ENCODE measurements at places on chromosomes 7 and 10.

DNA sequence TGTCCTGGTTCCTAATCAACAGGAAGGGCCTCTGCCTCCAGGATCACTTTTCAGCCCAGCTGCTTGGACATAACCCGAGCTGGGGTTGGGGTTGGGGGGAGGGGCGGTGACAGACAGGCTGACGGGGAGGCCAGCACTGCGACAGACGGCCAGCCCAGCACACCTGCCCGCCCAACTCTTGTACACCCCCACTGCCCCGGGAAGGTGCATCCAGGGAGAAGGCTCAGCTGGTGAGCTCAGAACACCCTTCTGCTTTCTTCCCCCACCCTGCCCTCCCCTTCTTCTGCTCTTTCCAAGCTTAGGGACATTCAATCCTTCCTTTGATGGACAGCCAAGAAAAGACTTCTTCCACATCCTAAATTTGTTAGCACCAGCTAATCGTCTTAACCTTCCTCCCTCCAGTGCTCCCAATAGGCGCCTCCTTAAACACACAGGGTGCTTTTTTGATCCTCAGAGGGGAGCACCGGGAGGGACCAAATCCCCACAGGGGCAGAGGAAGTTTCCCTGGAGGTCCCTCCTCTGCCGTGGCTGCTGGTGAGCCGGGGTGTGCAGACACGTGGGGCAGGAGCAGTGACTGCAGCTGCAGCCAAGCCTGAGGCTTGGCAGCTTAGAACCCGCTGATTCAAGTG is 44.7 kb downstream of the COL13A1 start:
- DNase-seq: no peak

GRCh38 chr7:95482424-95482823 is 3.3 kb upstream of the ASB4 start:
- no peak for DNase-seq

DNA sequence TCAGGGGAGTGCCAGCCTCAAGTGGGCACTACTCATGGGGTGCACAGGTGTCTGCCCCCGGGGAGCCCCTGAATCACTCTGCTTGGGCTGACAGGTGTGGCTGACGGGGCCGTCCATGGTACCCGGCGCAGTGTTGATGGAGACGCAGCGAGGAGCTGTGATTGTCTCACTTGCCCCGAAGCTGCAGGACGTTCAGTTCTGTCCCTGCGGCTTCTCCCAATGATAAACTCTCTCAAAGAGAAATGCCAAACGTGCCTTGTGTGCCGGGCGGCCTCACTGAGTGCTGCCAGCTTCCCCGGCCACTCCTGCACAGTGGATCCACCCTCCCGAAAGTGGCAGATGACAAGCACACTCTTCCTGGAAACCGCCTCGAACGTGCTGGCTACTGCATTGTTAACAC is 203.2 kb downstream of the DNAJB6 start:
- DNase-seq: no peak

- DNase-seq: no peak
Measured at GRCh38 chr10:11462071-11462470, 149.4 kb downstream of the USP6NL start.

GRCh38 chr10:116097239-116097784 is 175.7 kb downstream of the GFRA1 start:
- DNase-seq: no peak

DNA sequence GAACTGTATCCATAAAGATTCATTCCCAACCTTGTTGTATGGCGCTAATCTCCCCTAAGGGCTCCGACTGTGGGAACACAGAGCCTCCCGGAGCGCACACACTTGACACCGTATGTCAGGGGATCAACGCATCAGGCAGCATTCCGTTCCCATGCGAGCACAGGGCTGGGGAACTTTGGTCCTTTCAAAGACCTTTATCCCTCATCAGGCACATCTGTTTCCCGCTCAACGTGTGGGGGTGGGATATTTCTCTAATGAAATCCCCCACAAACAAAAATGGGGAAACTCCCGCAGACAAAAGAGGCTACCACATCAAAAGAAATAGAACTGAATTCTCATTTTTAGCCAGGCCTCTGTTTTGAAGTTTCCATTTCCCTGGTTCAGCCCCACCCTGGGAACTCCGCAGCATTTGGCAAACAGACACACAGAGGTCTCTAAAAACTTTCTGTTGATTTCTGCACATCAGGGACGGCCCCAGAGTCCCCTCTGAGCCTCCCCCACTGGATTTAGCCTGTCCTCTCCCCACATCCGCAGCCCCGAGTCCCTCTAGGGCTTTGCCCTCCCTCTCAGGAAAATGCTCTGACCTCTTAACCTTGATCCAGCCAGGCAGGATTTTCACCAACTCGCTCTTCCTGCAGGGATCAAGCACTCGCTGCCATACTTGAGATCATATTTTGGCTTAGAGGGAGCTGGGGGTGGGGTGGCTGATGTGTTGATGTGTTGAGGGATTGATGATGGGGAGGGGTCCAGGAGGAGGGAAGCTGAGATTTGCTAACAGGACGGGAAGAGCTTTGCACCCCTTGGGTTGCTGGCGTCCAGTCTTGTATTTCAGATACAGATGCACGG is 6.6 kb downstream of the CPA5 start:
- no peak for DNase-seq
